Activated CD4-positive, alpha-beta T cell treated with anti-CD3 and anti-CD28 coated beads for 48 hours (primary cell): ENCODE measurements at places on chromosomes 1 and 21.

GRCh38 chr1:43241413-43241836 lies 28.4 kb upstream of the TMEM125 start:
- no peak for DNase-seq

GRCh38 chr1:41322835-41323234 lies 38.4 kb upstream of the FOXO6 start:
- peak; percentile 47 for DNase-seq

DNA sequence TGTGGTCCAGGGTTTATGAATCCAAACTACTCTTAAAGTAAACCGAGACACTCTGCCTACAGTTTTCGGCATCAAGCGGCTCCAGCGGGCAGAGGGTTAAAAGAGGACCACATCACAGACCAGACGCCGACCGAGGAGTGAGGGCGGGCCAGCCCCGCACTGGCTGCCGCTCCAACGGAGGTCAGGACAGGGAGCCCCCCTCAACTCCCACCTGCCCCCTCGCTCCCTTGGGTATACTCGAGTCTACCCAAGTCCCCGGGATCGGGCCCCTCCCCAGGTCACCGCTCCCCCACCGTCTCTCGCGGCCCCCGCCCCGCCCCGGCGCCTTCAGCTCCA lies 312 bp downstream of the ARNT start:
- DNase-seq, result peak; percentile 63

DNA sequence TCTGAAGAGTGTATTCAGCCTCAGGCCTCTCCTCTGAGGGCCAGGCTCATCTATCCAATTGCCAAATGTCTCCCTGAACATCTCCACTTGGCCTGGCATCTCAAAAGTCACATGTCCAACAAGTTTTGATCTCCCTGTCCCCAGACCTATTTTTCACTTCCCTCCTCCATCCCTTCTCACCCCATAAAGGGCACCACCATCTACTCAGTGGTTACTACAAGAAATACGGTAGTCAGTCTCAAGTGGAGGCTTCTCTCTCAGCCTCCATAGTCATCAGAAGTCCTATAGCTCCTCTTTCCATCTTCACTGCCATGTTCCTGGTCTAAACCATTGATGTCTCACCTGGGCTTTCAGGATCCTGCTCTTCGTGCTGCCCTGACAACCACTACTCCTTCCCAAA lies 82.5 kb upstream of the EDN2 start:
- no peak for DNase-seq

GRCh38 chr1:37274486-37274885 lies 199.9 kb upstream of the ZC3H12A start:
- DNase-seq, result no peak
